SK-N-MC (cell line): ENCODE measurements at places on chromosomes 3 and 15.

DNA sequence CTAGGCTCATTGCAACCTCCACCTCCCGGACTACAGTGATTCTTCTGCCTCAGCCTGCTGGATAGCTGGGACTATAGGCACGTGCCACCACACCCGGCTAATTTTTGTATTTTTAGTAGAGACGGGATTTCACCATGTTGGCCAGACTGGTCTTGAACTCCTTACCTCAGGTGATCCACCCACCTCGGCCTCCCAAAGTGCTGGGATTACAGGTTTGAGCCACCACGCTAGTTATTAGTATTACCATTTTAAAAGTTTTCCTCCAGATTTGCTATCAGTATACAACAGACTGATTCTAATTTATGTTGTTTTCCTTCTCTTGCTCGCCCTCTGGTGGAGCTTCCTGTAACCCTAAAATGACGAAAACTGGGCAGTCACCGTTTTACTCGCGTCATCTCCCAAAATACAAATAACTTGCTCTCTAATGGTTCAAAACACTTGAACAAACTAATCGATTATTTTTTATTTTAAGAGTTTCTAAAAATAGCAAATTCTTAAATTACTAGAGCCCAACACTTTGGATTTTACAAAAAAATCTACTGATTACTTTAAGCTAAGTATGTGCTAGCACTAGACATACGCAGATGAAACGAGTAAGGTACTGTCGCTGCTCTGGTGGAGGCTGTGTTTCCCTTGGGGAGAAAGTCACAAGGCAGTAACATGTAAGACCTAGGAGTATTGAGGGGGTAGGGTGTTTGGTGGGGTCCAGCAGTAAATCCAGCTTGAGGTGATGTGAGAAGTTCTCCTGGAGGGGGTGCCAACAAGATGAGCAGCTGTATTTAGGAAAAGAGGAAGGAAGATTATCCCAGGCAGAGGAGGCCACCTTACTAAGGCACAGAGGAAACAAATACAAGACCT lies 203.3 kb downstream of the MBNL1 start:
- DNase-seq: no peak

DNA sequence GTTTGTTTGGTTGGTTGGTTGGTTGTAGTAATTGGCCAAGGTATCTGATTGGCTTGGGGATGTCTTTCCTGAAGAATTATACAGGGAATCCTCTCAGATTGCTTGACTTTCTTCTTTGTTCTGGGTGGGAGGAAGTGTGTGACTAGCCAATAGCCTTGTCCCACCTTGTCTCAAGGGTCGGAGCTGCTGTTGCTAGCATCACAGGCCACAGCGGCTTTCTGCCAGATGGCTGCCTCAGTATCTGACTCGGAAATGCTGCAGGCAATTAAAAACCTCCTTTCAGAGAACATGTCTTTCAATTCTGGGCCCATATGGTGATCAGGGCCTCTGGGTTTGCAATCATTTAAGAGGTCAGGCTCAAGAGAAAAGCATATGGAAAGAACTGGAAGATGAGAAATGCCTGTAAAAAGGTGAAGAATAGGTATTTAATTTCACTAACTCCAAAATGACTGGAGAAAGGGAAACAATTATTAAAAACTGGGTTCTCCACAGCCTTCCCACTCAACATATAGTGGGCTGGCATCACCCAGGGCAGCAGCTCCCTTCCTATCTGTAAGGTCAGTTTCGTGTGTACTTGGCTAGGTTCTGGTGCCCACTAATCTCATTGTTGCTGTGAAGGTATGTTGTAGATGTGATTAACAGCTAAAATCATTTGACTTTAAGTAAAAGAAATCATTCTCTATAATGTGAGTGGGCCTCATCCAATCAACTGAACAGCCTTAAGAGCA lies 32.4 kb downstream of the TGFBR2 start:
- no peak for DNase-seq

DNA sequence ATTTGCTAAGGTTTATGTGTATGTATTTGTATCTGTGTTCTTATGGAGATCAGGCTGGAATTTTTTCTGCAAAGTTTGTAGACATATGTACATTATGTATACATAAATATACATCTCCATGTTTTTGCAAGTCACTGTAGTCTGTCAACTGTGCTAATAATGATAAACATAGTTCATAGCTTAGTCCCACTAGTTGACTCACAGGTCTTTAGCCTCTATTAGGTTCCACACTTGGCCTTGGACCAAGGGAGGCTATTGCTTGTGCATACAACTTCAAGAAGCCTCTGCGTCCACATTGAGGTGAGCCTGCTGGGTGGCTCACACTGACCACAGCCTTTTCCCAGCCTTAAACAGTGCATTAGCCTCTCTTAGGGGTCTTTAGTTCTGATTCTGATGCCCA lies 243.8 kb upstream of the PEX5L start:
- DNase-seq: no peak

- DNase-seq: no peak
These were observed 14.3 kb upstream of the CCNL1 start for GRCh38 chr3:157174290-157174648.

- DNase-seq: no peak
These were observed 15.4 kb downstream of the FGD5 start for GRCh38 chr3:14834121-14834520.

DNA sequence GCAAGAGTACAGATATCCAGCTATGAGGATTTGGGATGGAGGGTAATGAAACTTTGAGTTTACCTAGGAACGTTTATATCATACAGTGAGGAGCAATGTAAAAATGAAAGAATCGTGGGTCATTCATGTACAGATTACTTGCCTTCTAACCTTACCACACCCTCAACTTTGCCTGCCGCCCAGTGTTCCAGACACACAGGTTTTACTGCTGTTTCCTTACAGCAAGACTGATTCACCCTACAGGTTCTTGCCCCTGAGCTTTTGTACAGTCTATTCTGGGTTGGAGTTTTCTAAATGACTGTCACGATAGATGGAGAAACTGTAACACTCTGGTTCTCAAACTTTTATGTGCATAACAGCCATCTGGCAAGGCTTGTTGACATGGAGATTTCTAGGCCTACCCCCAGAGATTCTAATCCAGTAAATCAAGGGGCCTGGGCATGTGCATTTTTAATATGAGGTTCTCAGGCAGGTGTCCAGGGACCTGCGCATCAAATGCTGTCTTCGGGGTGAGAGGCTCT lies 6.6 kb upstream of the TPRG1 start:
- no peak for DNase-seq

DNA sequence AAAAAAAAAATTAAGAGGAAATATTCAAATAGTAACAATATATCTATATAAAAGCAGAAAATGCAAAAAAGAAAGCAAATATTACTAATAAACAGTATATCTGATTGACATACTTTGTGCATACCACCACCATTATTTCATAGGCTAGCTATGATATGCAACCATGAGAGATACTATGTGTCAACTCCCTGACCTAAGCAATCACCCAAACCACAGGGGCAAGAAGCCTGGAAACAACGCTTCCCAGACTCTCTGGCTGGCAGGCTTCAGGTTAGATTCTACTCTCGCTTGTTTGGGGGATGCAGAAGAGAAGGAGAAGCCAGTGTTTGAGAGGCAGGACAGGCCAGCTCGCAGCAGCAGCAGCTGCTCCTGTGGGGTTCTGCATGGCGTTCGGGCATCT lies 169.3 kb upstream of the TPM1 start:
- DNase-seq: no peak

- DNase-seq: peak; percentile 72
These were observed 23.7 kb downstream of the CEP19 start for GRCh38 chr3:196688349-196688748.
